ENCODE measurements at places on chromosomes 5 and 9.
A peak's percentile ranks its signal among the peaks of the same experiment; 100 is the strongest.

DNA sequence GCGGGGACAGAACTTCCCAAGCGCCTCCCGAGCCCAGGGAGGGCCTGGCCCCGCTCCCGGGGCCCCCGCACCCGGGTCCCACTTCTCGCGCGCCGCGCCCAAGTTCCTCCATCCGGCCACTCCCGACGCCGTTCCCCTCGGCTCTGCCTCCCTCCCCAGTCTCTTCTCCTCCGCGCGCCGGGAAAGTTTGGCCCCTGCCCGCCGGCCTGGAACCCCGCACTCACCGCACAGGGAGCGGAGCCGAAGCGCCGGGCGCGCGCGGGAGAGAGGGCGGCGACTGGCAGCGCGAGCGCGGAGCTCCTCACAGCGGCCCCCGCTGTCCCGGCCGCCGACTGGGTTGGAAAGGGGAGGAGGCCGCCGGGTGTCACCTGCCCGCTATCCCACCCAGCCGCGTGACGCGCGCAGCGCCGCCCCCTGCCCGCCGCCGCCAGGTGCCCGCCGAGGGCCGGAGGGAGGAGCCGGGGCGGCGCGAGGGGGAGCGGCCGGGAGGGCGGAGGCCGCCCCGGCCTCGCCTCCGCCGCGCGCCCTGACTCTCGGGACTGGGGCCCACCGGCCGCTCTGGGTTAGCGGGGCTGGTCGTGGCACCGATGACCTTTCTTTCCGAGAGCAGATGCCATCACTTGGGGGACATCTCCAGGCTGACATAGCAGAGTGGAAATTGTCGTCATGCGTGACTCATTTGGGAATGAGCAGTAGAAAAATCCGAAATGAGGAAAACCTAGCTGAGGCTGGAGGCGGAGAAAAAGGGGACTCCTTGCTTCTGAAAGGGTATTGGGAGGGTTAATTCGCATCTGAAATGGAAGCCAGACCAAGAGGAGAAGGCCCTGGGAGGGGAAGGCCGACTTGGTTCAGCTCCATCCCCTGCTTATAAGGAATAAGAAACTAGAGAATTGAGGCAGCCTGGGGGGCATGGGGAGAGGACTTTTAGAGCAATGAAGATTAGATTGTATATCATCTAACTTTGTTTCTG lies at the start of gene ELOVL7:
Gene ELOVL7 (minus strand): TSS at position 334 of the 970 bp plus-strand sequence. CDS start 56,872 bp downstream, outside the sequence.
- DNase-seq: peak; percentile 68

GRCh38 chr5:17434982-17435381 lies 63.0 kb upstream of the TAF11L2 start:
- DNase-seq: no peak

- DNase-seq: no peak
Measured at GRCh38 chr9:76552751-76553455, 93.9 kb downstream of the GCNT1 start.

- no peak for DNase-seq
Measured at GRCh38 chr5:150945947-150946346, 41.2 kb upstream of the ZNF300 start.

DNA sequence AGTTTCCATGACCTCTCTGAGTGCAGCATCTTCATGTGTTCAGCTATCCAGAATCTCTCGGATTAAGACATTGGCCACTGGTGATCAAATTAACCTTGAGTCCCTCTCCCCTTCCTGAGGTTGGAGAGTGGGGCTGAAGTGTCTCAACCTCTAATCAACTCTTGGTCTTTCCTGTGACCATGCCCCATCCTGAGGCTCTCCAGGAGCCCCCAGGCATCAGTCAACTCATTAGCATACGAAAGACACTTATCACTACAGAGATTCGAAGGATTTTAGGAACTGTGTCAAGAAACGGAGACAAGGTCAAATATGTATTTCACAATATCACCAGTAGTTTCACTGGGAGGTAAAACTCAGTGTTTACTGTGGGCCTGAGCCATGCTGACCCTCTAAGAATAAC lies 130.2 kb upstream of the CCDC152 start:
- no peak for DNase-seq

Measured in right lung (tissue), 10 donors.